Central memory CD8-positive, alpha-beta T cell (primary cell): ENCODE measurements at places on chromosomes 16 and 17.

DNA sequence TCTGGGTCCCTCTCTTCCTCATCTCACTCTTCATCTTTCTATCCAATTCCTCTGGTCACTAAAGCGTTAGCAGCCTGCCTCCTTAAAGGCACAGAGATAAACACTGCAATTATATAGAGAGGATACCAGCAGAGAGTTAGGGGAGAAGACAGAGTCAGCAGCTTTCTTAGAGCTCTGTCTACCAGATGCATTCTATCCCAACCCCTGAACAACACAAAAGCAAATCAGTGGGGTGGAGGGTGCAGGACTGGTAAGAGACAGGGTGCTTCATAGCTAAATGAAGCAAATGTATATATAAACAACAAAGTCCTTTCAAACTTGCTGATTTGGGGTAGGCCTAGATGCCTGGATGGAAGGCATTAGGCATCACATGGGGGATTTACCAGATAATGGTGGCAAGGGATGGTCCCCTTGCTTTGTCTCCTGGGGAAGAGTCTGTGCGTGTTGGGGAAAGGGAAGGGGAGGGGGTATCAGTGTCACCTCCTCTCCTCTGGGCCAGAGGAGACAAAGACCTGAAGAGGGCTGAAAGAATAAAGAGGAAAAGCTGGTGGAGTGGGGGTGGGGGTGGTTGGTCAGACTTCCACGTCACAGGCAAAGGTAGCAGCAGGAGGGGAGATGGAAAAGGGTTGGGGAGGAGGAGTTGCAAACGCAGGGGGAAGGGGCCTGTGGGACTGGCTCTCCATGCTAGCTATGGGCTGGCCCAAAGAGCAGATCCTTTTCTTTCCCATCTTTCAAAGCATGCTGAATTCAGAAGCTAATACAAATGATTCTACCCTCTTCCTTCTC lies 12.0 kb downstream of the HOXB4 start:
- peaks cover 4% of the 10 kb centered on the region for H3K36me3 ChIP-seq
- H3K27ac ChIP-seq: no peak overlapping the region
- no peak for DNase-seq
- H3K27me3 ChIP-seq: no peaks in the 10 kb centered on the region
- H3K4me3 ChIP-seq: no peak overlapping the region
- H3K4me1 ChIP-seq: peaks cover 13% of the 10 kb centered on the region

DNA sequence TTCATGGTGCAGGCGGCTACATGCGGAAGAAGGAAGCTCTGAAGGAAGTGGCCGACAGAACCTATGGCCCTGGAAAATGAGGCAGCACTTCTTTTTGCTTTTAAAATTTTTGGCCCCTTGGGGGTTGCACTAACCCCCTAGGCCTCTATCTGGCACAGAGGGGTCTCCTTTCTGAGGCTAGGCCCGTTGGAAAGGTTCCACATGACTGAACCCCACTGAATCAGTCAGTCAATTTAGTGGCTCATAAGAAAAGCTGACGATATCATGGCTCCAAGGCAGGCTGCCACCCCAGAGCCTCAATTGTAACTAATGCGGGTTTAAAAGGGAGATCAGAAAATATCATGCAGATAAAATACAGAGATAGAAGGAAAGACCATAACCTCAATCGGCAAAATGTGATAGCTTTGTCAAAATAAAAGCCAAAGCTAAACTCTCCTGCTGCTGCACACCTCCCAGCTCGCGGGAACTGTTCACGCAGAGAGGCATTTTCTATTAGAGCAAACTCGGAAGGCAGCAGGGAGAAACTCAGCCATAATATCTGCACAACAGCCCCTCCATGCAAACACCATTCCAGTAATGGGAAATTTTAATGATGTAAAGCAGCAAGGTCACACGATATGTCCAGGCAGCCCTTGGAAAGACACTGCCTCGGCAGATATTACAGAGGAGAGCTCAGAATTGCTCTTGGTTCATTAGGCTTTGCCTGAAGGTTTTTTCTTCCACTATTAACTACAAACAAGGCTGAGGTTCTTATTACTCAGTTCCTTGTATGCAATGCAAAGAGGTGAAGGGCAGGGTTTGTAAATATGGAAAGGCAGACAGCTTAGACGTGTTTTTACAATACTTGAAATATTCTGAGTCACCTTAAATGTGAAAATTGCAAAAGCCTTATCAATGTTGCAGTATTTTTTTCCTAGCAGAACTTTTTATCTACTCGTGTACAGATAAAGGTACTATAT lies 200.4 kb upstream of the PMFBP1 start:
- no peak for DNase-seq
- H3K27me3 ChIP-seq: no peaks in the 10 kb centered on the region
- no peaks in the 10 kb centered on the region for H3K4me1 ChIP-seq
- no peak overlapping the region for H3K27ac ChIP-seq
- H3K4me3 ChIP-seq: no peak overlapping the region

DNA sequence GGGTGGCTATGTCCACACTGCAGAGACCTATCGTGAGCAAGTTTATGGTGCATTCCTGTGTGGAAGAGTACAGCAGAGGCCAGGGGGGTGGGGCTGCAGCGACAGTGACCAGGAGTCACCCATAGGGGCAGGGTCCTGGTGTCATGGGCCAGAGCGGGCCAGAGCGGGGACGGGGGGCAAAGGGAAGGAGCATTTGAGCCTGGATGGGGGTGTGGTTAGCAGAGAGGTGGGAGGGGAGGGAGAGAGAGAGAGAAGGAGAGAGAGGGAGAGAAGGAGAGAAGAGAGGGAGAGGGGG lies 17.8 kb downstream of the JPH3 start:
- no peaks in the 10 kb centered on the region for H3K4me1 ChIP-seq
- H3K4me3 ChIP-seq: no peak overlapping the region
- no peak for DNase-seq
- H3K27me3 ChIP-seq: peaks cover 40% of the 10 kb centered on the region

DNA sequence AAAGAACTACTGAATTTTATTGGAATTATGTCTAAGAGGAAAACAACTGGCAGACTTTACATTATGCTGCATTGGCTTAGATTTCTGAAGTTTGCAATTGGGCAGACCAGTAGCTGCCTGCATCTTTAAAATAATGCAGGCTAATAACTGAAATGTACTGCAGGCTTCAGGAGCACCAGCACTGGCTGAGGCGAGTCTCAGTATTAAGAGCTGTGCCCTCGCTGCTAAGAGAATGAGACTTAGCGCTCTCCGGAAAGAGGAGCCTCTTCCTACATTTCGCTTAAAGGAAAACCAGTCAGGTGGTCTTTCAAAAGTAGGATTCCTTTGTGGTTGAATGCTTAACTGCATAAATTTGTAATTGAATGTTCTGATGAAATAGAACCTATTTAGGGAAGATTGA lies 885 bp downstream of the CNTNAP4 start:
- no peak overlapping the region for H3K4me3 ChIP-seq
- no peaks in the 10 kb centered on the region for H3K27me3 ChIP-seq
- no peaks in the 10 kb centered on the region for H3K4me1 ChIP-seq

DNA sequence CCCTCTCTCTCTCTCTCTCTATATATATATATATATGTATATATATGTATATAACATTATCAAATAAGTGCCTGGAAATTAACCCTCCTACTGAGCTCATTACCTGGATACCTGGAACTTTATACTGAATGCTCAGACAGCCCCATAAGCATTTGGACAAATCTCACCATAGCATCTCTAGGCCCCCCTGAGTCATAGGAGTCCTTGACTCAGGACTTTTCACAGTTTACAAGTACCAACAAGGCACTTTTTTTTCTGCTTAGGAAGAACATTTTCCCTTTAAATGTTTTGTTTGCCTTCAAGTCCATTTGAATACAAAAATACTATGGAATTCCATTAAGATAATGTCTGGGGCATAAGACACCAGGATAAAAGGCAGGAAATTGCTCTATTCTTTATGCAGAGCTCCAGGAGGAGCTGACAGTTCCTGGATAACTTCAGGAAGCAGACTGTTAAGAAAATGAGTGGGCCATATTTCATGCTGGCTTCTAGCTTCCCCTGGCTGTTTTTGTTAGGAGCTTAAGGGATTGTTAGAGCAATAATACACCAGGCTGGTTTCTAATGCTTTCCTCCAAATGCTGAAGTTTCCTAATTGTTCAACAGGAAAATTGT lies 171.7 kb upstream of the ASIC2 start:
- peaks cover 1% of the 10 kb centered on the region for H3K36me3 ChIP-seq
- DNase-seq: no peak
- H3K4me3 ChIP-seq: no peak overlapping the region
- H3K27me3 ChIP-seq: peaks cover 62% of the 10 kb centered on the region
- H3K4me1 ChIP-seq: no peaks in the 10 kb centered on the region

DNA sequence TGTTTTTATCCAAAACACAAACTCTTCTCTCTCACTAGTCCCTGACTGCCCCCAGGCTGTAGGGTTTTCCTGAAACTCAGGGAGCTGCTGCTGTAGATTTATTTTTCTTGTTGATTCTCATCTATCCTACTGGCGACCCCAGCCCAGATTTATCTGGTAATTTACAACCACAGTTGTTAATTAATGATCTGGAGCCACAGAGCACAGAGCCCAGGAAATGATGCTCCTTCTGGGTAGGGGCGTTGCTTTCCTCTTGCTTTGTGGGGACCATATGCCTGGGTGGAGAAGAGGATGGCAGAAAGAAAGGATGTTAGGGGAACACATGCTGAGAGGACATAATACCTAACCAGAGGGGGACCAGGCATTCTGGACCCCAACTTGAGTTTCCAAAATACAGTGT lies 7.4 kb upstream of the ETV4 start:
- no peak for DNase-seq
- H3K4me1 ChIP-seq: no peaks in the 10 kb centered on the region
- peaks cover 51% of the 10 kb centered on the region for H3K27me3 ChIP-seq
- no peak overlapping the region for H3K27ac ChIP-seq

GRCh38 chr16:2476741-2477140 lies 1.8 kb downstream of the TBC1D24 start:
- peak overlapping the region; percentile 73 for H3K4me3 ChIP-seq
- H3K27me3 ChIP-seq: peaks cover 9% of the 10 kb centered on the region

DNA sequence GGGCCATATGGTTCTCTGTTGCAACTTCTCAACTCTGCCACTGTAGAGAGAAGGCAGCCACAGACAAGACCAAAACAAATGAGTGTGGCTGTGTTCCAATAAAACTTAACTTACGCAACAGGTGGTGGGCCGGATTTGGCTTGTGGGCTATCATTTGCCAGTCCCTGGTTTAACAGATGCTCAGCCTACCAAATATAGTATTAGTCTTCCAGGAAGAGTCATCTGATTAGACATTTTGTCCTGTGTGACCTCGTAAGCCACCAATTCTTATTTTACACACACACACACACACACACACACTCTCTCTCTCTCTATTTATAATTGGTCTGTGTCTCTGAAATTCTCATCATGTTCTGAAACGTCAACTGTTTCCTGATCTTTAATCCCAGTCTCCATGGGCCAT lies 245.9 kb downstream of the XYLT1 start:
- no peak overlapping the region for H3K4me3 ChIP-seq
- H3K4me1 ChIP-seq: peaks cover 30% of the 10 kb centered on the region
- H3K36me3 ChIP-seq: peaks cover 6% of the 10 kb centered on the region
- H3K27me3 ChIP-seq: no peaks in the 10 kb centered on the region
- DNase-seq: peak; percentile 16

DNA sequence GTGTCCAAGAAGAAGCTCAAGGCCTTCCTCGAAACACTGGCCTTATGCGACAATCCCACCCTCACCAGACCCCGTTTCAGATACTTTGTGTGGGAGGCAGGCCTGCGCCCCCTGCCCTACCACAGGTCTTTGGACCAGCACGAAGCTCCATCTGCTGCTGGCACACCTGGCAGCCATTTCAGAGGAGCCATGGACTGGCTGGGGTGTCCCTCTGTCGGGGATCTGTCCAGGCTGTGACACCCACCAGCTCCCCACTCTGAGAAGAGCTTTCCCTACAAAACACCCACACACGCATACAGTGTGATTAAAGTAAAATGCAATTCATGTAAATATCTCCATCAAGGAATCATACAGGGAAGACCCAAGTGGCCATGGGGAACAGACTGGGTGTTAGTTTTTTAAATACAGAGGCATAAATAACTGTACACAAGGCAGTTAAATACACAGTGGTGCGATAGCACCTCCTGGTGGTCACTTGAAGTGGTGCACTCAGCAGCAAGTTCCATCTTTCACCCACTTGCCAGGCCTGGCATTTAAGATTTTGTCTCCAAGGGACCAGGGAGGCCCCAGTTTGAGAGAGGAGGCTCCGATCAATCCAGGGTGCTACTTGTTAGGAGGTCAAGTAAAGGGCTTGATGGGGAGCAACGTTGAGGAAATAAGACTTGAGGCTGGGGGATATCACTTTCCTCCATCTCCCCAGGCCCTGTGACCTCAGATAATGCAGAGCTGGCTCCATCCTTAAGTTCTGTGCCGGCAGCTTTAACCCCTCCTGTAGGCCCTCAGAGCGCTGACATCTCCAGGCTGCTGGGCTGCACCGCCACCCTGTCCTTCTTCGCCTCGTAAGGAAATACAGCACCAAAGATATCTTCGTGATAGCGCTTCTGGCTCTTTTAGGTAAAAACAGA lies 43.6 kb downstream of the NOS2 start:
- peaks cover 9% of the 10 kb centered on the region for H3K27me3 ChIP-seq
- H3K27ac ChIP-seq: no peak overlapping the region
- no peaks in the 10 kb centered on the region for H3K4me1 ChIP-seq
- H3K36me3 ChIP-seq: peaks cover 2% of the 10 kb centered on the region
- DNase-seq: no peak

- no peaks in the 10 kb centered on the region for H3K27me3 ChIP-seq
- peak within 1 kb of the TSS; percentile 91 for H3K4me3 ChIP-seq
- peak; percentile 33 for DNase-seq
- H3K36me3 ChIP-seq: peaks cover 3% of the 10 kb centered on the region
Measured at GRCh38 chr16:56657555-56658326, at the start of gene MT1F. Gene MT1F (plus strand): TSS chr16:56657959. CDS start chr16:56658059, 100 bp downstream.

- no peak for DNase-seq
- H3K27ac ChIP-seq: no peak overlapping the region
- peaks cover 72% of the 10 kb centered on the region for H3K27me3 ChIP-seq
- H3K4me3 ChIP-seq: no peak overlapping the region
Measured at GRCh38 chr17:9037736-9038135, 16.4 kb downstream of the NTN1 start.

GRCh38 chr16:12500771-12501170 lies 302.9 kb downstream of the CPPED1 start:
- H3K27me3 ChIP-seq: no peaks in the 10 kb centered on the region
- peaks cover under 1% of the 10 kb centered on the region for H3K36me3 ChIP-seq
- H3K27ac ChIP-seq: peak overlapping the region; percentile 2
- no peak overlapping the region for H3K4me3 ChIP-seq
- DNase-seq: no peak

DNA sequence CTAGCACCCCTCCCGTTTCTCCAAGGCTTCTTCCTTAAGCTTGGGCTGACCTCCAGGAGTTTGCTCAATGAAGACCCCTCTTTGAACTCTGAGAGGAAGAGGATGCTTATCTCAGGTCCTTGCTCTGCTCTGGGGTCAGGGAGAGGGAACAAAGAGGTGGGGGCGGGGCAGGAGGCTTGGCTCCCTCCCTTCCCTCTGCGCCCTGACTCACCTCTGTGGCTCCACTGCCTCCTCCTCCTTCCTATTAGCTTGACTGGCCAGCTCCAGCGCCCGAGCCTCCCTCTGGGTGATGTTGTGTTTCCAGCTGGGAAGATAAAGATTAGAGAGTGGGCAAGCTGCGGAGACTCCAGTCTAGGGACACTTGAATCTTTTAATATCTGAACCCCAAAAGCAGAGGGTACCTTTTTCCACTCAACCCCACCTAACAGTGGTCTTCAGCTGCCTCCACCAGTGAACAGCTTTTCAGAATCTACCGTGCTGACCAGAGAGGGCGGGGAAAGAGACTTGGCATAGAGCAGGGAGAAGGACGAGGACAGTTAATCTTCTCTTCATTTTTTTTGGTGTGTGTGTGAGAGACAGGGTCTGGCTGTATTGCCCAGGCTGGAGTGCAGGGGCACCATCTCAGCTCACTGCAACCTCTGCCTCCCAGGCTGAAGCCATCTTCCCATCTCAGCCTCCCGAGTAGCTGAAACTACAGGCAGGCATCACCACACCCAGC lies 6.7 kb downstream of the GIP start:
- no peak overlapping the region for H3K4me3 ChIP-seq
- no peak overlapping the region for H3K27ac ChIP-seq
- peaks cover 48% of the 10 kb centered on the region for H3K27me3 ChIP-seq
- no peak for DNase-seq
- H3K36me3 ChIP-seq: no peaks in the 10 kb centered on the region
